ENCODE measurements at places on chromosomes 2 and 18.

DNA sequence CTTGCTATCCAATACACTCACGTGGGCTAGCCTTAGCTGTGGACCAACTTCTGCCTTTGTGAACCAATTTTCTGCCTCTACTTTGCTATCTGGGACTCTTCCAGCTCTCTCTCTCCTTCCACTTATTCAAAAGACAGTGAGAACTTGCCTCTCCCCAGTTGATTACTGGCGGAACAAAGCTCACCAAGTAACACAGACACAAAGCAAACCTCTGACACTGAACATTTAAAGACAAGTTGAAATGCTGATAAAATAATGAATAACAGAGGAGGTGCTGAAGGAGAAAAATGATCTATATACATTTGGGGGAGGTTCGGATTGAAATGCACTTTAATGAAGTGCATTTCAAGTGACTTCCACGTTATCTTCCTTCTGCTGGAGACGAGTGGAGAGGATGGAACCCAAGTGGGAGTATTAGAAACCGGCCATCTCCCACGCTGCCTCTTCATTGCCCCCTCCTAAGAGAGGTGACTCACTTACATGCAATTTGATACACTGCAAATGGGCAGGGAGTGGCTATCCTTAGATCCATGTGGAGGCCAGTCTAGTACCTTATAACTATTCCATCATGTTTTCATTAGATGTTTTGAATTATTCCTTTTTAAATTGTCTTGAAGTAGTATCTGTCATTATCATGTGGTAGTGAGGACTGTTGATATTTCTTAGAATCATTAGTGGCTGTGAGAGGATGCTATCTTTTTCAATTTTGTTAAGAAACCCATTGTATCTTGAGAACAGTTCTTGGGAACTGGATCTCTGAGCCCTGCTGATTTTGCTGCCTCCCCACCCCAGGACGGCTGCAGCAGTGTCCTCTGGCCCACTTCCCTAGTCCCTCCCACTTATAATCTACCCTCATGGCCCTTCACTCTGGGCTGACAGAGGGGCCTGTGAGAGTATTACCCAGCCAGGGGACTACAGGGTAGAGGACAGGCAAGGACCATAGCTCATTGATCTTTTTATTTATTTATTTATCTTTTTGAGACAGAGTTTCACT lies 6.0 kb upstream of the GLI2 start:
- DNase-seq, result no peak

GRCh38 chr2:199025146-199025545 lies 432.6 kb downstream of the SATB2 start:
- no peak for DNase-seq

- no peak for DNase-seq
Observed at GRCh38 chr18:46607926-46608325, 49.1 kb downstream of the LOXHD1 start.

DNA sequence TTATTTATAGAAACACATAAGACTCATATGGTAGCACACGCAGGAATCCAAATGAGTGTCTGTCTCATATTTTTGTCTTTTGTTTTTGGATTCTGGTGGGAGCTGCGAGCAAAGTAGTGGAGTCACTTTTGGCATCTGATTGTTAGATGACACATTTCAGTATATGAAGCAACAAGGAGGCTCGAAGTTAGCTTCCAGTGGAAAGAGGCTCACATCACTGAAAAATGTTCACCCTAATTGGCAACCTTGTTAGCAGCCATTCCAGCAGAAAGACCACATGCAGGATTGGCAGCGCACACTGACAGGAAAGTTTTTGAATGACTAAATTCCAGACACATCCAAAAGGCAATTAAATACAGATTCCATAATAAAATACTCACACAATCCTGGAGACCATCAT lies 87.4 kb downstream of the MYT1L start:
- no peak for DNase-seq

- DNase-seq, result no peak
Observed at GRCh38 chr2:71601136-71602114, 148.1 kb downstream of the DYSF start.

GRCh38 chr18:61581578-61582201 lies 248.5 kb downstream of the CDH20 start:
- peak; percentile 78 for DNase-seq

DNA sequence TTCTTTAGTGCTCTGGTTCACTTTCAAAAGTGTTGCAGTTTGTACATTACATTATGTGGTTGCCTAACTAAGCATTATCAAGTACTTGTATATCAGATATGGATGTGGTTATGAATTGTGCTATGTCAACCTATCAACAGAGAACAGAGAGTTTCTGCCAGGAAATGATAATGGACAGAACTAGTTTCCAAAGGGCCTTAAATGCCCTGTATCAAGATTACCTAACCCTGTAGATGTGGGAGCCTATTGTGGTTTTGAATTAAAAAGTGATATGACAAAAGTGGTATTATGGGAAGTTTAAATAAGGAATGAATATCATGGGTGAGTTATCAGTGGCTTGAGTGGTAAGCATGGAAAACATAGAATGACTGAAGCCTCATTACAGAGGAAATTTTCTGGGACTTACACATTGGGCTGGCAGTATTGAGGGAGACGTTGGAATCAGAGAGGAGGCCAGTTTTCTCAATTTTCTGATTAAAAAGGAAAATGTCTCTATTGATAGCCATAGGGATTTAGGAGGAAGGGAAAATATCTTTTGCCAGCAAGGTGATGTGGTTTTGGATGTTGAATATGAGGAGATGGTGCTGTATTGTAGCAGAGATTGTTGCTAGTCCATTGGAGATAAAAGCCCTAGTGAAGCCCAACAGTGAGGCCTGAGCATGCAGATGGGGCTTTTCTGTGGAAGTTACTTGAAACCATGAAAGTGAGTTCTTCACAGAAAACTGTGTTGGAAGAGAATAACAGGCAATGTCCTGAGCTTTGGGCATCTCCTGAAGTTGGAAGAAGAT lies 140.7 kb downstream of the TTC27 start:
- no peak for DNase-seq

GRCh38 chr2:151823651-151824050 lies 4.6 kb downstream of the ARL5A start:
- DNase-seq, result no peak

GRCh38 chr2:171266102-171266501 lies 105.4 kb upstream of the TLK1 start:
- DNase-seq, result no peak

- no peak for DNase-seq
Observed at GRCh38 chr2:140076164-140076563, 1296.0 kb upstream of the NXPH2 start.

GRCh38 chr2:55364189-55365055 lies 55.2 kb downstream of the CCDC88A start:
- peak; percentile 11 for DNase-seq

GRCh38 chr2:23505984-23506380 lies 121.0 kb downstream of the KLHL29 start:
- no peak for DNase-seq

GRCh38 chr18:50356036-50356945 lies 18.6 kb upstream of the SKA1 start:
- DNase-seq, result peak; percentile 46

DNA sequence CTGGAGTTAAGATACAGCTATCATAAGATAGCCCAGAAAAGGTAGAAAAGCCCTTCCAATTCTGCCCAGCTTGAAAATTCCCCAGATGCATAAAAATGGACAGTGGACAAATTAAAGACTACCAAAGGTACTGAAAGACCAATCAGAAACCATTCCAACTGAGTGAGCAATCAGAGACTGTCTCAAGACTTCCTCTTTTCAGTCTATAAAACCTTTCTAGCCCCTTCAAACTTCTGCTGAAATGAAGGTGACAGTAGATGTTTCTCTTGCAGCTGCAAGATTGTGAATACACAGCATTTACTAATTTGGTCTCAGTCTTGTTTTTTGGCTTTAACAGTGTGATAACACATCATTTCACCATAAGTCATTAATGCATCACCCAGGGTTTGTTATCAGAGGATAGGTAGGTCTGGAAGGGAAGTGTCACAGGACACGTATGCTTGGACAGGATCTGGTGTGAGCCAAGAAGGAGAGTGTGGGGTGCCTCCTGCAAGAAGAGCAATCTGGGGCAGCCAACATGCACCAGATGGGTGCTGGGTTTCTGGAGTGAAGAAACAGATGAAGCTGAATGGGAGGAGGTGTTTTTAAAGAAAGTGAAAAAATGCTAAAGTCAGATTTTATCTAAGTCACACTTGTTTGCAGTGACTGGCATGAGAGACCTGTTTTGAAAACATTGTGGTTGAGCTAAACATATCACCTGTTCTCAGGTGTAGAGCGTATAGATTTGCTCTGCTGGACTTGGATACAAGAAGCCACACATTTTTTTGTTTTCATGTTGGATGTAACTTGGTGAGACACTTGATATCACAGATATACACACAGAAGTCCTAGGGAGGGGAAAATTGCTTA lies 75.3 kb upstream of the DDX18 start:
- no peak for DNase-seq

DNA sequence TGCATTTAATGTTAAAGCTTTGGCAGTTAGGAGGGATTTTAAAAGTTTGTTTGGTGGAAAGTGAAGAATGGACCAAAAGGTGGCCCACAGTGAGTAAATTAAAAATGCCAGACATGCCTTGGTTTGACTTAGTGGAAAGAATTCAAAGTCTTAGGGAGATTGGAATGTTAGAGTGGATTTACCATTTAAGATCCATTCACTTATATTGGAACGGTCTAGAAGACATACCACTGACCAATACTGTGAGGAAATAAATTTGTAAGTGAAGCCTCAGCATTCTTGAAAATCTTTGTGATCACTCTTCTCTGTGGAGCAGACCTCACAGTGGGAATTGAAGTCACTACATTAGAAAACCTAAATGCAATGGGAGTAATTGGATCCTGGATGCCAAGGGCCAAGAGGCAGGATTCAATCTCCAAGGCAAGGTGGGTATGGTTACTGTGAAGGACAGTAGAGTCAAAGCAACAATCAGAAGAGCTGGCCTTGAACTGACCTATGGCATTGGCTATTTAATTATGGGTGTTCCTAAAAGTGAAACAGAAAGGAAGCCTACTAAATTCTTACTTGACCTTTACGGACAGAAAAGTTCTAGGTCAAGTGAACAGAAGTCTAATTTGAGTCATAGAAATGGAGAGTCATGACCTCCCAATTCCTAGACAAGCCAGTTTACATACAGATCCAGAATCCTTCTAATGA lies 40.2 kb upstream of the VRK2 start:
- DNase-seq, result no peak

DNA sequence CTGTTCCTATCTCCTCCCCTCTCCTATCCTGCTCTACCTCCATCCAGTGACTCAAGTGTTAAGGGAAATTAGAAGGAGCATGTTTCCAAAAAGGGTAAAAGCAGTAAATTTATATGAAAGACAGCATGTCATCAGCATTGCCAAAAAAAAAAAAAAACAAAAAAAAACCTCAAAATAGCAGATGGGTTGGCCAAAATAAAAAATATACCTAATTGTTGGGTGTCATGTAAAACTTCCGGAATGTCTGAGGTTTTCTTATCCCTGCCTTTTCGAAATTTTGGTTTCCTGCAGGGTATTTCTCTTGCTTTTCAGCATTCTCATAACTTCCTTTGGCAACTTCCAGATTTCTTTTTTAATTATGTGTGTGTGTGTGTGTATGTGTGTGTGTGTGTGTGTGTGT lies 241.6 kb upstream of the FN1 start:
- DNase-seq, result peak; percentile 8

- no peak for DNase-seq
Observed at GRCh38 chr2:164597983-164598382, 23.3 kb downstream of the GRB14 start.

DNA sequence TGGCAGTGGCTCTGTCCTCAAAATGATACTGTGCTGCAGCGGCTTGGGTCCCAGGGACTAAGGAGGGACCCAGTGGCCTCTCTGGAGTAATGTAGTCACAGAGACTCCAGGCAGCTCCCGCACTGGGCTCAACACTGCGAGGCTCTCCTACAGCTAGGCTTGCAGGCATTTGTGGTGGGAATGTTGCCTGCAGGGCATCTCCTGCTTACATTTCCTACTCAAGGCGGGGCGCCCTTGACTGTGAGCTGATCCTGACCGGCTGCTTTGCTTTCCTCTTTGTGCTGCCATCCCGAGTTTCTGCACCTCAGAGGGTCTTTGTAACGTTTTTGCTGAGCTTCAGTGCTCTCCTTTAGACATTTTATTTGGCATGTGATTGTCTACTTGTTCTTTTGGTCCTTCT lies 177.4 kb upstream of the FN1 start:
- no peak for DNase-seq

DNA sequence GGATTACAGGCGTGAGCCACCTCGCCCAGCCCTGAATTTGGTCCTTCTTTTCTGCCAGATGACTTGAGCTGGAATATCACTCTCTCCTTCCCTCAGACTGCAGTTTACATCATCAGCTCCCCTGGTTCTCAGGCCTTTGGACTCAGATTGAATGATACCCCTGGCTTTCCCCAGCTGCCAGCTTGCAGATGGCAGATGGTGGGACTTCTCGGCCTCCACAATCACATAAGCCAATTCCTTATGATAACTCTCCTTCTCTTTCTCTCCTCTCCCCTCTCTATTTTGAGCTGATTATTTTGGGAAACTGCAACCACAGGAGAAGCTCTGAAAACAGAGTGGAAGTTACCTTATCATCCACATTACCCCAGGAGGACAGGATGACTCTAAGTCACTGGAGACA lies 33.4 kb upstream of the ATP8B1 start:
- no peak for DNase-seq

- no peak for DNase-seq
Observed at GRCh38 chr2:69493268-69493667, 56.0 kb upstream of the NFU1 start.

DNA sequence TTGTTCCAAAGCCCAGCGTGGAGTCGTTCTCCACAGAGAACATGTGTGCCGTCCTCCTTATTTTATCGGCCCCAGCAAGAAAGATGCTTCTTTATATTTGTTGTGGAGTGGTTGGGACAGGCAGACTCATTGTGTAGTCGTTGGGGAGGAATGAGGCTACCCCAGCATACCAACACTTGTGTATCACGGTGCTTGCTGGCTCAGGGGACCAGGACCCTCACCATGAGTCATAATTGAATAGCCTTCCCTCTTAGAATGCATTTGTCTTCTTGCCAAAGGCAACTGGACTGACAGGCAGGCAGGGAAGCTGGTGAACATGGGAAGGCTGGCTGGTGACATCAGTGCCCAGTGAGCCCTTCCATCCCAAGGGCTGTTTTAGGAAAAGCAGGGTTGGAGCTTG lies 4.7 kb downstream of the CAPN10 start:
- no peak for DNase-seq

- DNase-seq, result no peak
Observed at GRCh38 chr2:85431570-85432205, 13.2 kb downstream of the SH2D6 start.

- no peak for DNase-seq
Observed at GRCh38 chr2:40028792-40029488, 249.9 kb upstream of the THUMPD2 start.

- no peak for DNase-seq
Observed at GRCh38 chr2:118530976-118531375, 316.5 kb downstream of the EN1 start.

- no peak for DNase-seq
Observed at GRCh38 chr2:8554296-8554806, 127.5 kb upstream of the ID2 start.

- no peak for DNase-seq
Observed at GRCh38 chr2:10193851-10194820, 71.6 kb downstream of the RRM2 start.
